Amygdala (tissue), 56 donors: ENCODE measurements at places on chromosomes 11 and 22.

- no peak for DNase-seq
Observed at GRCh38 chr11:80122211-80122610, 681.4 kb upstream of the TENM4 start.

DNA sequence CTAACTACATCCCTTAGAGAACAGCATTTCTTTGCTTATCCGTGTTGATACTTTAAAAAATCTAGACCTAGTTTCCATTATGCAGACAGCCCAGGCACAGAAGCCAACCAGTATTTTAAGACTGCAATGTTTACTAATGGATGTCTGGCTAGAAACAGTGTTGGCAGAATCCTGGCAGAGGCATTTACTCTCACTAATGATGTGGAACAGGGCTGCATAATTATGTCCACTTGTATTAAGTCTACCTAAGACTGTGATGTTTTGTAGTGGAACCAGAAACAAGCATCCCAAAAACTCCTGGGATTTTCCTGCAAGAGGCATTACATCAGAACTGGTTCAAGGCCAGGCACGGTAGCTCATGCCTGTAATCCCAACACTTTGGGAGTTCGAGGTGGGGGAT lies 50.2 kb upstream of the PICALM start:
- no peak for DNase-seq

- no peak for DNase-seq
Observed at GRCh38 chr11:69922596-69923111, 103.4 kb upstream of the FGF3 start.

DNA sequence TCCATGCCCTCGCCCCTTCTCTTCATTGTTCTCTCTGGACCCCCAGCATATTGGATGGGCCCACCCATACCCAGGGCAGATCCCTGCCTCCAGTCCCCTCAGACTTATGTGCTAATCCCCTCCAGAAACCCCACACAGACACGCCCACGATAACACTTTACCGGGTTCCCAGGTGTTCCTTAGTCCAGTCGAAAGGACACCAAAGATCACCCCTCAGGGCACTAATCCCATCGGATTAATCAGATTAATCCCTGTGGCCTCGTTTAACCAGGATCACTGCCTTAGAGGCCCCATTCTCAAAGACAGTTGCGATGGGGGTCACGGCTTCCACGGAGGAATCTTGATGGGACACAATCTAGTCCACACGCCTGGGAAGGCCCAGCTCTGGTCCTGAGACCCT lies 80.8 kb downstream of the SHANK2 start:
- DNase-seq, result no peak

- no peak for DNase-seq
Observed at GRCh38 chr11:100757646-100758045, 70.6 kb downstream of the ARHGAP42 start.
